ENCODE measurements at places on chromosomes 3 and 15. TPM values are rescaled to one million over a fixed set of nuclear protein-coding genes. Genes with fewer than 3 reads are reported as not detected.

The ZNF385D gene
- 2.7 TPM for total RNA-seq

DNA sequence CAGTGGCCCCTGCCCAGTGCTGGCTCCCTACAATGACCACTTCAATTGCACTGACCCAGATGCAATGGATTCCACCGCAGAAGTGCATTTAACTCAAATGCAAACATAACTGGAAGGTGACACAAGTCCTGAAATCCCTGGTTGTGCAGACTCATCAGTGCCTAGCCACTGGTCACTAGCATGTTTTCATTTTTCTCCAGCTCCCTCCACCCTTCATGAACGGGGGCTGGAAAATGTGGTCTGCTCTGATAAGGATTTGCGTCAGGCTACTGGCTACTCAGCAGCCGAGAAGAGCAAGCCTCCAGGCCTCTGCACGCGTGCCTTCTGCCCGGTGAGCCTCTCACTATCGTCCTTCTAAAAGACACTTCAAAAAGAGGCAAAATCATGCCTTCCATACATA is 27.4 kb upstream of the FURIN start:
- no peak for DNase-seq

DNA sequence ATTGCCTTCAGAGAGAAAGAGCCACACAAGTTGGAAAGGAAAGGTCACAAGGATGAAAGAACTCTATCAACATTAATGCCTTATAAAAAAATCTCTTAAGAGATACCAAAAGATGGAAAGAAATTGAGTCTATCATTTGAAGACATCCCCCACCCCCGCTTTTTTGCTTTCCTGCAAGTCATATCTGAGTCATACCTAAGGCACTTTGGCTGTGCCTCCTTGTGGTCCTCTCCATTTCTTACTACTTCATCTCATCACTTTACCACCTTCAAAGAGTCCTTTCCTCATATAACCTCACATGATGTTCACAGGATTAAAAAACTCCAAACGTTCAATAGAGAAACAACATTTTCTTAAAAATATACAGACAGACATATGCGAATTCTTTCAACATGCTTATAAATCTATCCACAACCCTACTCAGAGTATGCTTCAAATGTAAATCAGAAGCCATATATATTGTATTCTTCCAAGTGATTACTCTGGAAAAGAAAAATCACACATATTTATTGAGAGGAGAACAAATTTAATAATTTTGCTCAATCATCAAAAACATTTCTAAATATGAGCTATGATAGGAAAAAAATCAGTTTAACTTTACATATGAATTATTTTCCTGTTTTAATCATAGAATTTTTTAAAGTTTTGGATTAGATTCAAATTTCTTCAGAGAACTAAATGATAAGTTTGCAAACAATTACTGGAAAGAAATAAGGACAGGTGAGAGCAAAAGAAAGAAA is 1003.9 kb upstream of the CFAP20DC start:
- DNase-seq: no peak

DNA sequence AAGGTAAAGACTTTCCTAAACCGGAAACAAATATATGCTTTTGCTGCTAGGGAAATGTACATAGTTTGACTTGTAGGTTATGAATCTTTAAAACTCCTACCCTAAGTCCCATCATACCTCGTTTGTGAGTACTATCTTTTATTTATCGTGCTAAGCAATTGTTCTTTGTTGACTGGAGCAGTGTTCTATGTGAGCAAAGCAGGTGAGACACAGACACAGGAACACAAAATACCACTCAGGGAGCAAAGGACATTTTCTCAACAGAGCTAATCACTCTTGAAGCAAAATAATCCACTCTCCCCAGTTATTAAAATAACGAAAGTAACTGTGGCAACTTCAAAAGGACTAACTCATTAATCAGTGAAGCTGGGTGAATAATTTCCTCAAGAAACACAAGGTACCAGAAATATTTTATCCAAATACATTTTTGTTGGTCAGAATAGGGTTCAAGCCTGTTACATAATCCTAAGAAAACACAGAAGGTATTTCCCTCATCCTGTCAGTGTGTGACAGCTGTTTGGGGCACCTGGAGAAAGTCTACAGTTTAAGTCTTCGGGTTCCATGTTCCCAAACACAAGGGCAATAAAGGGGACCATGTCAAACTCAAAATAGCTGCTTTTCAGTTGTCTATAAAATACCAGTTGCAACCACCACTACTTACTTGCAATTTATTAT is 407.7 kb downstream of the FOXP1 start:
- no peak for DNase-seq

DNA sequence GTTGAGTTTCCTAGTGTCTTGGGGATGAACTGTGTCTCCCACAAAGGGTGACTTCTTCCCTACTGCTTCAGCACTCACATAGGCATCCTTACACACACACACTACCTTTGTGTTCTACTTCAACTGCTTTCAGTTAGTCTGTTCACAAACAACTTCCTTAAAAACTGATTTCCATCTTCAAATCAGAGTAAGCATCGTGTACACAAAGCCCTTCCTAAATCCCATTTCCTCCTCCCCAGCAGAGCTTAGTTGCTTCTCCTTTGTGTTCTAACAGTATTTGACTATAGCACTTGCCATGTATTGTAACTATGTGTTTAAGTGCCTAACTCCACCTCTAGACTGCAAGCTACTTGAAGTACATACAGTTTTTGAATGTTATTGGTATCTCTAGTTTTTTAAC is 71.7 kb downstream of the TNIK start:
- no peak for DNase-seq

GRCh38 chr3:72720566-72720965 is 127.7 kb downstream of the SHQ1 start:
- DNase-seq: no peak

GRCh38 chr3:13287833-13288232 is 132.3 kb downstream of the NUP210 start:
- DNase-seq: no peak

GRCh38 chr15:75198560-75199356 is 2.9 kb upstream of the C15orf39 start:
- no peak for DNase-seq

The FGF12 gene
- total RNA-seq: 0.66 TPM

DNA sequence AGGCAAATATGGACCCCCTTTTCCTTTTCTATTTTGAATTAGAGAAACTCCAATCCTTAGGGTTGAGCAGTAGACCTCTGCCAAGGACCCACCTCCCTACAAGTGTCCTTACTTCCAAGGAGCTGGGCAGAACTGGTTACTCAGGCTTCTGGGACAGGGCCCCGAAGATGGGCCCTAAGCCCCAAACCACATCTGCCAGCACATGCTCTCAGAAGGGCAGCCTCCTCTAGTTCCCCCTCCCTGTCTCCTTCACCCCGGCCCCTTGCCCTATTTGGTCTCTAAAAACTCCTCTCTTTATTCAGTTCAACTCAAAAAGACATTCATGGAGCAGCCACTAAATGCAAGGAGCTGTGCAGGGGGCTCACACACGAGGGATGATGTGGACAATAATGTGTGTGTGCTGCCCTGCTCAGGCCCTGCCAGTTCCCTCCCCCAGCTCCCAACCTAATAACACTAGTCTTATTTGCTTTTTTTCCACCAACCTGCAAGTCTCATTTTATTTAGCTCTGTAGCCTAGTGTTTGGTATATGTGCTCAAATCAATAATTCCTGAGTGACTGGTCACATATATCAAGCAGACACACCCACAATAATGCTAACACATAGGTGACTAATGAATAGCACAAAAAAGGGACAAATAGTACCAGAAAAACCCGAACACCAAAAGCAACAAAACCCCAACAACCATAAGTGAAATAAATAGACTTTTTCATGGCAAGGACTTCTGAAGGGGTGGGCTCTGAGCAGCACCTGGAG is 12.2 kb downstream of the ZDHHC3 start:
- no peak for DNase-seq
